ENCODE measurements at places on chromosomes 16 and 17.

GRCh38 chr16:65122724-65123395, 997 bp upstream of the CDH11 start:
- no peak for DNase-seq

- no peak for DNase-seq
Observed at GRCh38 chr17:33112763-33113162, 121.1 kb downstream of the SPACA3 start.

- DNase-seq = no peak
Observed at GRCh38 chr17:9512323-9513168, 63.1 kb downstream of the STX8 start.

- no peak for DNase-seq
Observed at GRCh38 chr17:5610956-5611355, 26.6 kb upstream of the NLRP1 start.

DNA sequence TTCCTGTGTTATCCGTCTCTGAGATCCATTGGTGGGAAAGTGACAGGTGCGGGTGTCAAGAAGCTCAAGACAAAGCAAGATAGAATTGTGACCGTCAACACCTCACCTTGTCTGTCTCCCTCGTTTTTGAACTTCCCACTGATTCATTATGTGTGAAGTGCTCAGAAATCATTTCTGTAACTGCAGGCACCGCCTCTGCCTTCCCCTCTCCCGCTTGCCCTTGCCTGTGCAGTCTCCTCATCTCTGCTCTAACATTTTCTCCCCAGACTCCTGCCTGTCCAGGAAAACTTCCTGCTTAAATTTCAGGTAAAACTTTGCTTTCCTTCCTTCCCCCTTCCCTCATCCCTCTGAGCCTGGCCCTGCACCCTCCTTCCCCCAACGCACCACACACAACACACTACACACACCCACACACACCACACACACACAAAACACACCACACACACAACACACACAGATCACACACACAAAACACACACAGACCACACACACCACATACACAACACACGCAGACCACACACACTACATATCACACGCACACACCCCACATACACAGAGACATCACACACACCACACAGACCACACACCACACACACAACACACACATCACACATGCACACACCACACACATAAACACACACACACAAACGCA, 25.7 kb downstream of the CALB2 start:
- no peak for DNase-seq

GRCh38 chr17:7982173-7982572, 20.2 kb upstream of the GUCY2D start:
- DNase-seq = no peak

DNA sequence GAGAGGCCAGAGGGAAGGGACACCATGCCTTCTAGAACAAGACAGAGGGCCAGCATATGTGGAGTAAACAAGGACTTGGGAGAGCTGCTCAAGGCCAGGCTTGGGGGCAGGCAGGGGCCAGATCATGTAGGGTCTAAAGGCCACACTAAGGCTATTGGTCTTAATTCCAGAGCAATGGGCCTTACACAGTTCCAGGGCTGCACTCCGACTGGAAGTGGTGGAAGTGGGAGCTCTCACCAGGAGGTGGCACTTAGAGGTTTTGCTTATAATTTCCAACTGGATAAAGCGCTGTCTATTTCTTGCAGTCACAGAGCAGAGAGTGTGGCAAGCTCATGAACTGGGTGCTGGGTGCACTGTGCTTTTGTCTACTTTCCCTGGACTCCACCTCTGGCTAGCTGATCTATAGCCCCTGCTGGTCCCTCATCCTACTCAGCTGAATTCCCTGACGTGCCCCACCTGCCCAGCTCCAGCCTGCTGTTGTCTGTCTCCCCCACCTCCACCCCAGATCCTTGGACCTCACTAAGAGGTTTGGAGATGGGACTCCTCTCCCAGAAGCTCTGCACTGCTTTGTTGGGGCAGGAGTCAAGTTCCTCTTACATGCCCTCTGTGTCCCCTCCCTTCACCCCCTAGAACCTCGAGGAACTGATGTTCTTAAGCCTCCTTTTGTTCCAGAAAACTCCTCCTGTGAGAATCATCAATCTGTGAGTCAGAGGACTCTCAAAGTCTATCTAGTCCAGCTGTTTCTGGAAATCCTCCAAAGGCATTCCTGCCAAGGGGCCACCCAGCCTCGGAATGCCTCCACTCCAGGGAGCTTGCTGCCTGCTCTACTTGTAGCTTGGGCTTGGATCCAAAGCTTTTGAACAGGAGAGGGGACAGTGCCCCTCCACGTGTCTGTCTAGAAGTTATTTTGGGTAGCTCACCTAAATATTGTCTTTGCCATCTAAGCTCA, 48.1 kb upstream of the KSR1 start:
- no peak for DNase-seq

- no peak for DNase-seq
Observed at GRCh38 chr16:22214889-22215288, 8.8 kb downstream of the EEF2K start.

- DNase-seq = no peak
Observed at GRCh38 chr16:67718668-67719047, 458 bp downstream of the GFOD2 start.

- DNase-seq = no peak
Observed at GRCh38 chr17:65028545-65028843, 28.0 kb downstream of the GNA13 start.
